ENCODE measurements at places on chromosomes 4 and X.

GRCh38 chrX:41116948-41117347 is 31.7 kb downstream of the USP9X start:
- DNase-seq: no peak

DNA sequence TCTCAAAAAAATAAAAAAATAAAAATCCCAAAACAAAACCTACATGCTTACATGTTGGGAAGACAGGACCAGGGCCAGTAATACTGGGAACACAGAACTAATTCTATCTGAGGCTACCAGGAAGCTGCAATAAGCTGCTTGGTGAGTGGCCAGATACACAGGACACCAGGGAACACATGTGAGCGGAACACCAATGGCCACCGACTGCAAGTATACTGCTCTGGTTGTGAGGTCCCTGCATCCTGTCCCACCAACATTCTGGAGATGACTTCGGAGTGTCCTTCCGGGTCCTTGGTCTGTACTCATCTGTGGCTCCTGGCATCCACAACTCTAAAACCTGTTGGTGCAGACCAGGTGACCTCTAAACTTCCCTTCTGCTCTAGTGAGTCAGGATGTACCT is 2.7 kb downstream of the TNIP2 start:
- DNase-seq: no peak

GRCh38 chr4:37767546-37767945 is 58.9 kb upstream of the PGM2 start:
- DNase-seq: no peak

DNA sequence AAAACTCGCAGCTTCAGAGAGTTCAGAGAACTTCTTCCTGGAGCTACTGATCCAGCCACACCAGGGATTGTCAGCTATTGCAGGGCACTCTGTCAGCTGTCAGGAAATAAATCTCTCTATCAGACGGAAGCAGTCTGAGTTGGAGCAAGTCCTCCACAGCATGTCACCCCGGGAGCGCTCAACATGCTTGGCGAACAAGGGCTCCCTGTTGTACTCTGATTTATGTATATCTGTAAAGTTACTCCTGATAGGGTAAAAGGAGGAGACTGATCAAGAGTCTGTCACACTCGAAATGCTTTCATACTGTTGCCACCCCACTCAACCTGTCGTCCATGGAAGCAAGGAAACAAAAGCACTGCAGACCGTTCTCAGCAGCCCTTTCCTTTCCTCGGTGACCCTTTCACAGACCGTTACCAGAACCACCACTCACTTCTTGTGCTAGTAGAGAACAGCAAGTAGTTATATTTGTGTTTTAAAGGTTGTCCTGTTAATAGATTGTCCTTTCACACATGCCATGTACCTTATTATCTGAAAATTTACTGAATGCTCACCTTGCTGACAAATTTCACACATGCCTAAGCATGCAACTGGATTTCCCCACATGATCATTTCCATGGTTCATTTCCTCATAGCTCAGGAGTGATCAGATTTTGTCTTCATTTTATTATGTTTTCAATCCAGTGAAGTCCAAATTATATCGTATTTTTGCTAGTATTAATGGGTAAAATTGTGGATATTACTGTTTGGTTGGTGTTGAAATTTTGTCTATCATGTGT is 2108.9 kb upstream of the TENM3 start:
- DNase-seq: no peak

- DNase-seq: no peak
Measured at GRCh38 chr4:21198683-21199082, 498.4 kb downstream of the PACRGL start.

- DNase-seq: no peak
Measured at GRCh38 chrX:74923942-74924448, 1.3 kb downstream of the NEXMIF start.

GRCh38 chrX:5388087-5388486 is 840.6 kb downstream of the NLGN4X start:
- DNase-seq: no peak

DNA sequence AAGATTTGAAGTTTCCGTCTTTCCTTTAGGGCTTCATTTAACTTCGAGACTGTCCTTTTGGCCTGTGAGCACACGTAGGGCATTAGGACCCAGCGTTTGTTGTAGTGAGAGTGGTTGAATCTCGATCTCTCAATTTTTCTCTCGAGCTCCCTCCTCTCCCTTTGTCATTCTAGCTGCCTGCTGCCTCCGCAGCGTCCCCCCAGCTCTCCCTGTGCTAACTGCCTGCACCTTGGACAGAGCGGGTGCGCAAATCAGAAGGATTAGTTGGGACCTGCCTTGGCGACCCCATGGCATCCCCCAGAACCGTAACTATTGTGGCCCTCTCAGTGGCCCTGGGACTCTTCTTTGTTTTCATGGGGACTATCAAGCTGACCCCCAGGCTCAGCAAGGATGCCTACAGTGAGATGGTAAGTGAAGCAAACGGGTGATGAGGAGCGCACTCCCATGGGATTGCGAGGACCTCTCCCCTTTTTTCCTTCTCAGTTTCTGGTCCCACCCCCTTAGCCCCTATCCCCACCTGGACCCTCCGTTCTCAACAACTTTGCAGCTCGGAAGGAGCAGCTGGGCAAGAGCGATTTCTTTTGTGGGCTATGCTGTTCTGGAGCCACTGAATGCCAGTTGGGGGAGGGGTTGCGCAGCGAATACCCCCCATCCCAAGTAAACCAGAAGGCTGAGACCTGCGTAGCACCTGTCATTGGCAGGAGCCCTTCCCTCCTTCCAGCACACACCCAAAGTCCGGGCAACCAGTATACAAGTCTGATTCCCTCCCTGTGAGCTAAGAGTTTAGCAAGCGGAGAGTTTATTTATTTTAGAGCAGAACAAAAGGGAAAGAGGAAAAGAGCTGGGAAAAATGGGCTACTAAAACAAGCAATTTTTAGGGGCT is at the start of gene TMEM35A:
TMEM35A (plus strand) TSS at position 164 of the 883 bp plus-strand sequence; CDS start at position 288, 124 bp downstream.
- no peak for DNase-seq

DNA sequence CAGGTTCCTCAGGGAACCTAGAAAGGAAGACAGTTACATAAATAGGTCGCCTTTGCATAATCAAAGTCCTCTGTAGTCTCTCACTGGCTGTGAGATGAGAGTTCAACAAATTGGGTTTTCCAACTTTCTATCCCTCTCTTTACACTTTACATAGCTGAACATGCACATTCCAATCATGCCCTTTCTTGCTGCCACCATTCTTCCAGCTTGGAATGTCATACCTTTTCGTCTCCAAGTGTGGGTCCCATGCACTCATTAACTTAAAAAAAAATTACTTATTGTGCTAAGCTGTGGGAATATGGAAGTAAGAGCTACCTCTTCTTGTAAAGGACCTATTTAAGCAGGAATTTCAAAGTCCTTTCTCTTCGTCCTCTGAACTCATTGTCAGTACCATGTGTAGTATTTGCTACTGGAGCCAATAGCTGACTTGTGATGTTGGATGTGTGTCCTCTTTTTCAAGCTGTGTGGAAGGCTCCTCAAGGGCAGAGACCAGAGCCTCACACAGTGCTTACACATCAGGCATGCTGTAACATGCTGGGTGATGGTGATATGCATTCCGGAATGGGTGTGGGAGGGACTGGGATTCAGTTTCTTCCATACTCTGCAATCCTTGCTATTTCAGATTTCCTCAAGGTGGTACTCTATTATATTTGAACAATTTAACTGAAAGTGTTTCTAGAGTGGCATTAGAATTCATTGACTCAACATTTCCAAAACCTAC is 7.1 kb downstream of the ENOPH1 start:
- no peak for DNase-seq

- DNase-seq: no peak
Measured at GRCh38 chr4:169716677-169717076, 41.1 kb downstream of the HPF1 start.

DNA sequence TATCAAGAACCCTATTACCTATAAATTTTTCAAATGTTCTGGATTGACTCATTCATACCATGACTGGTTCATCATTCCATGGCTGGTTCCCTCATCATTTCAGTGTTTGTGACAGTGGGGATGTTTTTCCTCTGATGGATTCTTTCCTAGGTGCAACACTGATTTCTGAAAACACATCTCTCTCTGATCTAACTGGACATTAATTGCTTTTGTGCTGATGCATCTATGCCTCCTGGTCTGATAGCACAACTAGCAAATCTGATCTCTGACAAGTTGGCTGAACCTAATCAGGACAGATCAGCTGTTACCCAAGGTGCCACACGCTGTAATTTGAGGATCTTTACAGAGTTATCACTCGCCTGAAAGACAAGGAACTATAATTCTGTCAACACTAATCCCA is 140.2 kb downstream of the LDB2 start:
- DNase-seq: no peak

GRCh38 chr4:85257817-85258370 is 217.1 kb upstream of the ARHGAP24 start:
- no peak for DNase-seq

GRCh38 chr4:1406981-1407656 is 877 bp upstream of the NKX1-1 start:
- DNase-seq: no peak

DNA sequence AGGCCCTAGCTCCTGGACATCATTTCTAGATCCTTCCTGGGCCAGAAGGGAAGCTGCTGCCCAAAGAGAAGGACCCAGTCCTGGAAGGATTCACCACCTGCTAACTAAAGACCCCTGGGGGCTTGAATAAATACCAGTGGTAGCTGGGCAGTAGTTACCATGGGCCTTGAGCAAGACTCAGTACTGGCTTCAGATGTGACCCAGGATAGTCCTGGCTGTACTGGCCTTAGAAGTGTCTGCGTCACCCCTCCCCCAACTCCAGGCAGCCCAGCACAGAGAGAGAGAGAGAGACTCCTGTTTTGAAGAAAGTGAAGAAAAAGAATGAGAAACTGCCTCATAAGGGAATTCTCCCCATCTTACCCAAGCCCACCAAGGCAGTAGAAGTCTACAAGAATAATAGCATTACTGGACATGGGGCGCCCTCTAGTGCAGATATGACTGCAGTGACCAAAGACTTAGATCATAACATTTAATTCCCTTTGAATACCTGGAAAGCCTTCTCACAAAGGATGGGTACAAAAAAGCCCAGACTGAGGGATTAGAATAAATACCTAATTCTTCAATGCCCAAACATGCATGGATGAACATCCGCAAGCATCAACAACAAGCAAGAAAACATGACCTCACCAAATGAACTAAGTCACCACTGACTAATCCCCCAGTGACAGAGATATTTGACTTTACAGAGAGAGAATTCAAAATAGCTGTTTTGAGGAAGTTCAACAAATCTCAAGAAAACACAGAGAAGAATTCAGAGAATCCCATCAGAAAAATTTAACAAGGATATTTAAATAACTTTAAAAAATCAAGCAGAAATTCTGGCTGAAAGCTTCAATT is 171.8 kb downstream of the HNRNPD start:
- peak; percentile 10 for DNase-seq

- no peak for DNase-seq
Measured at GRCh38 chrX:50671661-50672060, 142.3 kb downstream of the SHROOM4 start.

GRCh38 chr4:97404876-97405523 is 738.3 kb downstream of the STPG2 start:
- no peak for DNase-seq

- no peak for DNase-seq
Measured at GRCh38 chr4:151690876-151691275, 69.9 kb downstream of the GATB start.

DNA sequence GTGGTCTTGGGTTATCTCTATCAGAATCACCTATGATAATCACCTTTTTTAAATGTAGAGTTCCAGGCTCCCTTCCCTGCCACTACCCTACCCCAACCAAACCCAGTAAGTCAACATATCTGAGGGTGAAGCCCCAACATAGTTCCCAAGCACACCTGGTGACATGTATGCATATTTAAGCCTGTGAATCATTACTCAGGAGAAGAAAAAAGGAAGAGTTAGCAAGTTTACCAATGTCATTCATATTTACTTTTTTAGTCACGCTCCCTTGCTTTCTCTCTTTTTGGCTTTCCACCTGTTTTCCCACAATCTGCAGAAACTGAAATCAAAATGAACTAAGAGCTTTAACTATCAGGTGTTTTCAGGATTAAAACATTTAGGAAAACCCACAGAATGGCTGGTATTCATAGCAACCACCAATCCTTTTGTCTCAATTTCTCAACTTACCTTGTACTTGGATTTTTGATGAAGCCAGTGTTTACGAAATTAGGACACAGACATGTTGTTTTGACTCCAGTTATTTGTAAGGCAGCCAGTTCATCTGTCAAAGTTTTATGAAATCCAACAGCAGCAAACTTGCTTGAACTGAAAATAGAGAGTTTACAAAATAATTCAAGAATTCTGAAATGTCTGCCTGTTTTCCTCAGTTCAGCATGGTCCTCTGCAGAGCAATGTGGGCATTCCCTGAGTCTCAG is 34.0 kb downstream of the HSD17B11 start:
- no peak for DNase-seq

DNA sequence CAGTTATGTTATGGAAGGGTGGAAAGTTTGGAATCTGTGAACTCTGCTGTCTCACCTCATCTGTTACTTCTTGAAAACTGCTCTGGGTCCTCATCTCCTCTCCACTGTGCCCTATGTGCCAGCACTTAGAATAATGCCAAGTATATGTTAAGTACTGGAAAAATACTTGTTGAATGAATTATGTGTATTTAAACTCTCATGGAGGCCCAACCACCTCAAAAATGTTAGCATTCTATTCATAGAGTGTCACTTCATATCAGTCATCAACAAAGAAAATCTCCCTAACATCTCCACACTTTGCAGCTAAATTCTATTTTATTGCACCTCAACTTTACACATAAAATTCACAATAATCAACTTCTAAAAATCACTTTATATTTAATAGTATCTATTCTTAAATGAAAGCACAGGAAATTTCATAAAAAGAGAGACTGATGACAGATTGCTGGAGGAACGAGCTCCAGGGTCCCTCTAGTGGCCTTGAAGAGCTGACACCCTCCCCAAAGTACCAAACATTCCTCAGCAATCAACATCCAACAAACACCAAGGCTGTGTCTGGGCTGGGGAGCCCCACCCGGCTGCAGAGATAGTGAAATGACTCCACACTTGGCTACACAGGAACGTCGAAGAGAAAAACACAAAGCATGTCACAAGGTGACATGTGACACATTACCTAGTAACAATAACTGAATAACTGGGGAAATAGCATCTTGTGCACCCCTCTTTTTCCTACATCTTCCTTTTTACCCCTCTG is 45.8 kb downstream of the SLC39A8 start:
- no peak for DNase-seq

GRCh38 chrX:78957768-78958130 is 12.6 kb downstream of the P2RY10 start:
- no peak for DNase-seq

- DNase-seq: no peak
Measured at GRCh38 chr4:26412381-26413372, 77.6 kb downstream of the CCKAR start.

DNA sequence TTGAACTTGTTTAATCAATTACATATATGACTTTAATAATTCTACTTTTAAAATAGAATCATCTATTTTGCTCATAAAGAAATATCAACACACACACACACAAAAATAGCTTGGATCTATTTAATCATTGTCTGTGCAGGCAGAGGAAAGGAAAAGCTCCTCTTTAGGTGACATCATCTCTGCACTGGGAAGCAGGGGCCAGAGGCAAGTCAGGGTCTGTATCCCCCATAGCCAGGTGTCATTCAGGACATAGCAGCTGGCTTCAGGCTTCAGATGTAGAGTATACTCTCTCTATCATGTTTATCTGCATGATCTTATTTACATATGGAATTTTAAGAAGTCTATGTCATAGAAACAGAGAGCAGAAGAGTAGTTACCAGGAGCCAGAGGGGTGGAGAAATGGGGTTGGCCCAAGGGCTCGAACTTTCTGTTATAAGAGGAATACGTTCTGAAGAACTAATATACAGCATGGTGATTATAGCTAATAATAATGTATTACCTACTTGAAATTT is 110.4 kb upstream of the LDB2 start:
- DNase-seq: no peak

GRCh38 chrX:111282139-111282538 is 11.9 kb upstream of the CAPN6 start:
- DNase-seq: no peak

GRCh38 chr4:119240128-119240527 is 27.6 kb downstream of the USP53 start:
- DNase-seq: no peak
